ENCODE measurements at places on chromosomes 7 and 10. TPM values are rescaled to one million over a fixed set of nuclear protein-coding genes. Genes with fewer than 3 reads are reported as not detected.

Gene C10orf67
- total RNA-seq, result 0.31 TPM

Gene SHLD2
- 30.9 TPM for total RNA-seq

Gene LRRC17
- 0.10 TPM for total RNA-seq

Gene OLAH
- not detected for total RNA-seq

Gene SAMD9
- total RNA-seq, result 52.7 TPM

Gene PSD
- total RNA-seq, result 4.1 TPM

Gene CAMK2B
- total RNA-seq, result not detected

Data from mononuclear cell (primary cell).